Activated CD8-positive, alpha-beta T cell treated with anti-CD3 and anti-CD28 coated beads for 36 hours (primary cell): ENCODE measurements at places on chromosomes 2 and 18. TPM values are rescaled to one million over a fixed set of nuclear protein-coding genes. Genes with fewer than 3 reads are reported as not detected.

SEMA4F gene
- 4.2 TPM for total RNA-seq

BCL2 gene
- 104 TPM for total RNA-seq

OR6B2 gene
- total RNA-seq: not detected

RIT2 gene
- not detected for total RNA-seq

IL1RN gene
- 0.50 TPM for total RNA-seq

MSTN gene
- total RNA-seq: not detected

SLC4A5 gene
- total RNA-seq: 1.8 TPM

SDC1 gene
- total RNA-seq: 0.11 TPM

RGPD4 gene
- total RNA-seq: not detected

SLC19A3 gene
- not detected for total RNA-seq

CFAP53 gene
- total RNA-seq: 0.76 TPM

PLA2R1 gene
- not detected for total RNA-seq

SKOR2 gene
- total RNA-seq: not detected

- no peaks in the 10 kb centered on the region for H3K4me1 ChIP-seq
- H3K27ac ChIP-seq: no peak overlapping the region
- no peak overlapping the region for H3K4me3 ChIP-seq
- H3K27me3 ChIP-seq: no peaks in the 10 kb centered on the region
- DNase-seq: no peak
Observed at GRCh38 chr18:1968801-1969498, 602.4 kb downstream of the METTL4 start.

- H3K4me3 ChIP-seq: no peak overlapping the region
- no peaks in the 10 kb centered on the region for H3K27me3 ChIP-seq
- no peak overlapping the region for H3K27ac ChIP-seq
Observed at GRCh38 chr2:121382744-121383143, 97.7 kb upstream of the TFCP2L1 start.

DNA sequence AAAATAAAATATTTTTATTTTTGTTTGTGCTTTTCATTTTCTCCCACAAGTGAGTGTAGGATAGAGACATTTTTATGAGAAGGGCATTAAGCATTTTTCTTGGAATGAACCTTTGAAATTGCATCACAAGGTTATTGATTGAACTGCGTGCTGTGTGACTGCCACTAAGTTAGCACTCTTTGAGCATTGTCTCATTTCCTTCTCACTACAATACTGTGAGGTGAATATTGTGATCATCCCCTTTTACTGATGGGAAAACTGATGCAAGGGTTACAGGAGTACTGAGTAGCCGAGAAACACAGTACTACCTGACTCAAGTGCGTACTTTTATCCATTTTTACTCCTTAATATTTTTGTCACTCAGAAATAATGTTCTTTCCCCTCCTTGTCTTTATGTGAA is 2.0 kb downstream of the NBEAL1 start:
- H3K4me3 ChIP-seq: peak overlapping the region; percentile 58
- no peak overlapping the region for H3K27ac ChIP-seq
- H3K36me3 ChIP-seq: peaks cover 2% of the 10 kb centered on the region
- H3K27me3 ChIP-seq: no peaks in the 10 kb centered on the region
- no peak for DNase-seq

GRCh38 chr2:188524519-188525113 is 232.9 kb downstream of the GULP1 start:
- DNase-seq: peak; percentile 38
- no peaks in the 10 kb centered on the region for H3K27me3 ChIP-seq
- no peak overlapping the region for H3K27ac ChIP-seq
- no peak overlapping the region for H3K4me3 ChIP-seq
- no peaks in the 10 kb centered on the region for H3K36me3 ChIP-seq

GRCh38 chr18:32549248-32550110 is 78.8 kb upstream of the GAREM1 start:
- peak; percentile 69 for DNase-seq
- no peaks in the 10 kb centered on the region for H3K4me1 ChIP-seq
- no peak overlapping the region for H3K27ac ChIP-seq
- H3K27me3 ChIP-seq: peaks cover 8% of the 10 kb centered on the region
- no peak overlapping the region for H3K4me3 ChIP-seq

DNA sequence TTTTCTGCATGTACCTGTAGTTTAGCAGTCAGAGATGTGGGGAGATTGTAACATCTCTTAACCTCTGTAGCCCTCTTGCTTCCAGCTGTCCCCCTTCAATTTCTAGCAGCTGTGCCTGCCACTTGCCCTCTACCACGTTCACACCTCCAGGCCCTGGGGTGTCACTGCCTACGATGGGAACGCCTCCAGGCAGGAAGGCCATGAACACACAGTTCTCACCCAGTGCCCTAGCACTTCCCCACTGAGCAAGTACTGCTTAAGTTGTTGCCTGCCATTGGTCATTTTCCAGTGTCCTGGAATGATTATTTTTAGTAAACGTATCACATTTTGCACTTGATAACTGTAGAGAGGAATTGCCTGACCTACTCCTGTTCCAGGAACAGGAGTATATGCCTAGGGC is 77.1 kb upstream of the B3GNT7 start:
- DNase-seq: no peak
- peaks cover 4% of the 10 kb centered on the region for H3K4me1 ChIP-seq
- H3K27ac ChIP-seq: no peak overlapping the region
- no peak overlapping the region for H3K4me3 ChIP-seq
- H3K36me3 ChIP-seq: peaks cover 6% of the 10 kb centered on the region

DNA sequence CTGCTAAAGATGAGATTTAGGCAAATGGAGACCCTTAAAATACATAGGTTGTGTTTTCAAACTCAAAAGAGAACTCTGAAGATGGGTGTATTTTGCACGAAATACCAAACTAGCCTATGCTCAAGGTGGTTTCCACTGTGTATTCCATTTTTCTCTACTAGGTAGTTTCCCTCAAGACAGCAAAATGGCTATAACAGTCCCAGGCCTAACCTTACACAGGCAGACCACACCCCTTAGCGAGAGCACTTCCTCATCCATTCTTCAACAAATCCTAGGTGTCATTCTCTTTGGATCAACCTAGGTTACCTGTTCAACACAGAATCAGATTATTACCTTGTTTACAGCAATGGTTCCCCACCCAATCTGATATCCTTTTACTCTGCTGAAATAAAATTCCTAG is 42.6 kb downstream of the HNRNPLL start:
- no peaks in the 10 kb centered on the region for H3K4me1 ChIP-seq
- H3K4me3 ChIP-seq: no peak overlapping the region
- H3K27ac ChIP-seq: no peak overlapping the region
- peaks cover 16% of the 10 kb centered on the region for H3K36me3 ChIP-seq
- DNase-seq: no peak

- no peaks in the 10 kb centered on the region for H3K27me3 ChIP-seq
- no peak overlapping the region for H3K27ac ChIP-seq
- H3K4me3 ChIP-seq: no peak overlapping the region
- DNase-seq: no peak
Observed at GRCh38 chr2:195494451-195494850, 162.6 kb upstream of the SLC39A10 start.

DNA sequence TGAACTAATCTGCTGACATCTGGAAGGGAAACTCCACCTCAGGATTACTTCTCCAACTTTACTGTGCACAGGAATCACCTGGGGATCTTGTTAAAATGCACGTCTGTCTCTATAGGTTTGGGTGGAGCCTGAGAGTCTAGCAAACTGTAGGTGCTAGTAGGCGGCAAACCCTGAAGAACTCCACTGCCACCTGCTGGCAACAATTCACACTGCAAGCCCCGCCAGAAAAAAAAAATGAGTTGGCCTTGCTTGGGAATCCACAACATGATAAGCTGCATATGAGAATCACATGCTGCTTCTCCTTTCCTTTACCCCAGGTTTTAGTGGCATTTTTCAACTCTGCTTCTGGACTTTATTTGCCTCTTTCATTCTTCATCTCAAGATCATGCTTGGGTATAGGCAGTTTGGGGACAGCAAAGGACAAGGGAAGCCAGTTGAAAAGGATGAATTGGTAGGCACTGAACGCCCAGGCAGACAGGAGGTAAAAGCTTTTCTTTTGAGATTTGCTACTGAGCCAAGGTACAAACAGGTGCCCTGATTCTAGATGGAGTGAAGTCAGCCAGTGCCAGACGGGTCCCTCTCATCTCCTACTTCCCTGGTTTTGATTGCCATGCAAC is 88.8 kb downstream of the VIT start:
- no peaks in the 10 kb centered on the region for H3K36me3 ChIP-seq
- H3K27me3 ChIP-seq: peaks cover 9% of the 10 kb centered on the region
- H3K4me3 ChIP-seq: no peak overlapping the region

- no peaks in the 10 kb centered on the region for H3K36me3 ChIP-seq
- no peak overlapping the region for H3K4me3 ChIP-seq
- peaks cover 23% of the 10 kb centered on the region for H3K4me1 ChIP-seq
- H3K27ac ChIP-seq: no peak overlapping the region
- peaks cover 79% of the 10 kb centered on the region for H3K27me3 ChIP-seq
Observed at GRCh38 chr2:44948565-44949328, 7.2 kb downstream of the SIX3 start.

DNA sequence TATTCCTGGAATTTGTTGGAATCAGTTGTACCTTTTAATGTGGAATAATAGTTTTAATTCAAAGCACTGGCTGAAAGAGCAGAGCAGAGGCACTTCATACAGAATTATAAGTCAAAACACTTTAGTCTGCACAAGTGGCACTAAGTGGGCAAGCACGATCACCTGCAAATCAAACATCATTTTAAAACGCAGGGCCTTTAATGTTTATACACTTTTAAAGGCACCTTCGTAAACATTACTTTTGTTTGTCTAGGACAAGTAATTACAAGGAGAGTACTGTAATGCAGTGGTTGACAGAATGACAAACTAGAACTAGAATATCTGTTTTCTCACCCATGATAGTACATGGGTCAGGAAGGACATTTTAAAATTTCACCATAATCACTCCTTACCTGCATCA is 36.4 kb downstream of the LANCL1 start:
- peaks cover 31% of the 10 kb centered on the region for H3K36me3 ChIP-seq
- H3K27ac ChIP-seq: no peak overlapping the region
- peaks cover 6% of the 10 kb centered on the region for H3K4me1 ChIP-seq
- no peak overlapping the region for H3K4me3 ChIP-seq
- no peak for DNase-seq

- no peak overlapping the region for H3K4me3 ChIP-seq
- peaks cover 4% of the 10 kb centered on the region for H3K4me1 ChIP-seq
- H3K27ac ChIP-seq: no peak overlapping the region
- no peaks in the 10 kb centered on the region for H3K27me3 ChIP-seq
Observed at GRCh38 chr2:174120346-174120745, 128.0 kb downstream of the OLA1 start.

- no peaks in the 10 kb centered on the region for H3K4me1 ChIP-seq
- H3K4me3 ChIP-seq: no peak overlapping the region
- H3K36me3 ChIP-seq: no peaks in the 10 kb centered on the region
- no peak overlapping the region for H3K27ac ChIP-seq
- H3K27me3 ChIP-seq: no peaks in the 10 kb centered on the region
Observed at GRCh38 chr2:129296806-129297205, 682.7 kb upstream of the RAB6C start.

DNA sequence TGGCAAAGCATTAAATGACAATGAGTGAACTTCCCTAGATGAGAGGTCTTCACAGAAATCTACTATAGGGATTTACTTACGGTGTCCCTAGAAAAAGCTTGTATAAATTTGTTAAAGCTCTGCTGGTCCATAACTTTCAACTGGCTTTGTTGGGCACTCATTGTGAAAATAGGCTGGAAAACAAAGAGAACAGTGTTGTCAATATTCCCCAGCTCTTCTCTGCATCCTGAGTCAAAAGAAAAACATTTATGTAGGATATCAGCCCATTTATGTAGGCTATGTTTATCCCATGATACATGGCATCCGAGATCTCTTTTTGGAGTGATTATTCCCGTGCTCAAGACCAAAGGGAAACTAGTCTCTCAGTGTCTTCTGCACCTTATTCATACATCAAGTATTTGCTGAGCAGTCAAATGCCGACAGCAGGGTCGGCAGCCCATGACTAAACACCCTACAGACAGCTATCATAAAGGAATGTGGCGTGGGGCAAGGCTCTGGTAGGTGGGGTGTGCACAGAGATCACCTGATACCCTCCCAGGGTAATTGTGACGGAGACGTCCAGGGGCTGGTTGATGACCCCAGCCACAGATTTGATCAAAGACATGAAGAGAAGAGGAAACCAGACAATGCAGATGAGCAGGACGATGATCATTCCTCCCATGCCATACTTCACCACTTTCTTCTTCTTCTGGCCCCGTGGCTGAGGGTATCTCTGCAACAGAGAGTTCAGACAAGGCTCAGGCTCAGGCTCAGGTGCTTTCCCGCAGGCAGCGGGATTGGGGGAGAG is 155.9 kb downstream of the NAPG start:
- H3K4me1 ChIP-seq: no peaks in the 10 kb centered on the region
- H3K4me3 ChIP-seq: no peak overlapping the region
- no peak overlapping the region for H3K27ac ChIP-seq
- H3K27me3 ChIP-seq: peaks cover 2% of the 10 kb centered on the region
- DNase-seq: no peak

GRCh38 chr18:43175257-43175656 is 59.8 kb upstream of the RIT2 start:
- H3K4me3 ChIP-seq: no peak overlapping the region
- DNase-seq: no peak
- H3K27ac ChIP-seq: no peak overlapping the region
- no peaks in the 10 kb centered on the region for H3K36me3 ChIP-seq
- no peaks in the 10 kb centered on the region for H3K27me3 ChIP-seq

DNA sequence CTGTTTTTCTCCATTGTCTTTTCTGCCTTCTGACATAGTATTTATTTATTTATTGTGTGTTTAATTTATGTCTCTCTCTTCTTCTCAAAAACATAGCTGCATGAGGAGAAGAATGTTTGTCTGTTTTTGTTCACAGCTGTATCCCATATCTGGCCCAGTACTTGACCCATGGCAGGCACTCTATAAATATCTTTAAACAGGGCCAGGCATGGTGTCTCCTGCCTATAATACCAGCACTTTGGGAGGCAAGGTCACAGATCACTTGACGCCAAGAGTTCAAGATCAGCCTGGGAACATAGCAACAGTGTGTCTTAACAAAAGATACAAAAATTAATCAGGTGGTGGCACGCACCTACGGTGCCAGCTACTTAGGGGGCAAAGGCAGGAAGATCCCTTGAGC is 361.3 kb upstream of the KLHL29 start:
- H3K4me3 ChIP-seq: no peak overlapping the region
- peaks cover 7% of the 10 kb centered on the region for H3K27me3 ChIP-seq
- no peaks in the 10 kb centered on the region for H3K4me1 ChIP-seq

DNA sequence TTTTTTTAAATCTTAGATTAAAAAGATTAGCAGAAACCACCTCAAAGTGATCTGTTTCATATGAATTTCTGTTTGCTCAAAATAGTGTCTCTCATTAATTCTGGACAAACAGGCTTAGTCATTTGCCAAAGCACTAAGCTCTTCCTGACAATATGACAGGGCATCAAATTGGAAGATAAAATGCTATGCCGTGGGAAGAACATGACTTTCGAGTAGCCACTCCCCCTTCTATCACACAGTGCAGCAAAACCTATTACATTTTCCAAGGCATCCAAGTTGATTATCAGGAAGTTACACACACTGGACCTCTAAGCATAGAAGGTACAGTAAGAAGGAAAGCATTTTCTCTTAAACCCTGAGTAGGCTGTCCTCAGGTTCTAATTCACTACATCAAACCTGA is 89.5 kb downstream of the STK39 start:
- no peak for DNase-seq
- H3K4me1 ChIP-seq: peaks cover 13% of the 10 kb centered on the region
- no peak overlapping the region for H3K4me3 ChIP-seq
- H3K27me3 ChIP-seq: no peaks in the 10 kb centered on the region

- no peak for DNase-seq
- peaks cover 1% of the 10 kb centered on the region for H3K36me3 ChIP-seq
- H3K27me3 ChIP-seq: no peaks in the 10 kb centered on the region
Observed at GRCh38 chr2:46544581-46544980, 65.2 kb downstream of the TMEM247 start.

GRCh38 chr2:161708350-161708975 is 84.2 kb downstream of the SLC4A10 start:
- peaks cover 6% of the 10 kb centered on the region for H3K4me1 ChIP-seq
- H3K4me3 ChIP-seq: no peak overlapping the region
- no peak for DNase-seq
